Epithelial cell of proximal tubule (primary cell): ENCODE measurements at places on chromosomes 4 and X. TPM values are rescaled to one million over a fixed set of nuclear protein-coding genes. Genes with fewer than 3 reads are reported as not detected.

- DNase-seq = no peak
Observed at GRCh38 chrX:17027931-17028330, 81.5 kb downstream of the REPS2 start.

SRPX gene
- 32.0 and 37.0 TPM in 2 replicates for total RNA-seq

CWH43 gene
- 0.52 and 1.6 TPM in 2 replicates for total RNA-seq

- no peak for DNase-seq
Observed at GRCh38 chr4:185532795-185533324, 2.4 kb downstream of the PDLIM3 start.

DNA sequence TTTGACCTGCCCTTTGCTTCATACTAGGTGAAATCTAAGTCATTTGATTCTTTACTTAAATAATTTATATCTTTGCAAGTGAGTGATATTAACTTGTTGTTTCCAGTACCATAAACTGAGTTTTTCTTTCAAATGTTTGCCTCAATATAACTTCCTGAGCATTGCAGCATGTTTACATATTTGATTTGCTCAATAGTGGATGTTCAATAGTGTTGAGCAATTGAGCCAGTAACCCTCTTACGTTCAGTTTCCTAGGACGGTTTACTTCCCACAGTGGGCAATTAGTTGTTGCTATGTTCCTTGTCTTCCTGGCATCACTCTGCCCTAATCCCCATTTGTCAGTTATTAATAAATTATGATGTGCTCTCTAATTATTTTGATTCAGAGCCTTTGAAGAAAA lies 278.5 kb downstream of the EPHA5 start:
- no peak for DNase-seq

AFM gene
- total RNA-seq = not detected in 2 replicates

SSX3 gene
- not detected in 2 replicates for total RNA-seq

GAGE12E gene
- total RNA-seq = not detected in 2 replicates

DNA sequence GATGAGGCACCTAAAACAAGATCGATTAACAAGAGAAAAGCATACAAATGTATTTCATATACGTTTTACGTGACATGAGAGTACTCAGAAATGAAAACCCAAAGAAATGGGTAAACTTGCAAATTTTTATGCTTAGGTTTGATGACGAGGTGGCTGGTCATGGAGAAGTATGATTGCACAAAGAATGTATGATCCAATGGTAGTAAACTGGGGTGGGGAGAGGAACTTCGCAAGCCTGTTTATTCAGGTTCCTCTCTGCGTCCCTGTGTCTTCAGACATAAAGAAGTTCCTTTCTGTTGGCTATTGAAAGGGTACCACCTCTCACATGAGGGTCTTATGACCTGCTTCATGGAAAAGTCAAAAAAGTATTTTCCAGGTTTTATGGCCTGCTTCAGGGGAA lies 309.2 kb downstream of the BCOR start:
- DNase-seq = no peak

HSFX1 gene
- 0.51 TPM in 1 of 2 replicates, not detected in the other for total RNA-seq

AMOT gene
- total RNA-seq = 10.9 and 13.7 TPM in 2 replicates

GRCh38 chrX:53071604-53072417 lies 10.4 kb upstream of the TSPYL2 start:
- DNase-seq = no peak

- no peak for DNase-seq
Observed at GRCh38 chr4:184352891-184353290, 121.5 kb downstream of the IRF2 start.

DNA sequence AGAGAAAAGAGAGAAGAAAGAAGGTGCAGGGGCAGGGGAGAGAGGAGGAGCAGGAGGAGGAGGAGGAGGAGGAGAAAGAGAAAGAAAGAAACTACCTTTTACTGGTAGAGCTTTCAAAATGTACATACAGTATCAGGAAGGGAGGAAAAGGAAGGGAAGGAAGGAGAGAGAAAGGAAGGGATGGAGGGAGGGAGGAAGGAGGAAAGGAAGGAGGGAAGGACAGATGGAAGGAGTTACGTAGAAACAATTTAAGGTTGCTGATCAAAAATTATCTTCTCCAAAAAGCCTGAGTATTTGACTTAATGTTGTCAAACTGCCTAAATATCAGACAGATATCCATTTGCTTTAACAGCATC lies 13.4 kb downstream of the TBC1D9 start:
- DNase-seq = no peak

- no peak for DNase-seq
Observed at GRCh38 chrX:154515090-154515965, 704 bp downstream of the FAM3A start.

S100G gene
- total RNA-seq = not detected in 2 replicates

HSFX2 gene
- total RNA-seq = not detected in 2 replicates

GRCh38 chrX:68895341-68895755 lies 66.5 kb downstream of the EFNB1 start:
- DNase-seq = peak; percentile 52

GRCh38 chr4:105236202-105236915 lies 89.7 kb downstream of the TET2 start:
- DNase-seq = no peak

CCSER1 gene
- total RNA-seq = 0.65 TPM in 1 of 2 replicates, not detected in the other

GRCh38 chr4:144820728-144821085 lies 174.8 kb downstream of the HHIP start:
- DNase-seq = no peak

GRCh38 chr4:64266669-64267068 lies 142.6 kb downstream of the TECRL start:
- DNase-seq = no peak

PFKFB1 gene
- 0.58 TPM in 1 of 2 replicates, not detected in the other for total RNA-seq

MAGEB3 gene
- not detected in 2 replicates for total RNA-seq

GAGE1 gene
- total RNA-seq = not detected in 2 replicates

GRCh38 chrX:67607466-67607865 lies 63.6 kb downstream of the AR start:
- no peak for DNase-seq

DNA sequence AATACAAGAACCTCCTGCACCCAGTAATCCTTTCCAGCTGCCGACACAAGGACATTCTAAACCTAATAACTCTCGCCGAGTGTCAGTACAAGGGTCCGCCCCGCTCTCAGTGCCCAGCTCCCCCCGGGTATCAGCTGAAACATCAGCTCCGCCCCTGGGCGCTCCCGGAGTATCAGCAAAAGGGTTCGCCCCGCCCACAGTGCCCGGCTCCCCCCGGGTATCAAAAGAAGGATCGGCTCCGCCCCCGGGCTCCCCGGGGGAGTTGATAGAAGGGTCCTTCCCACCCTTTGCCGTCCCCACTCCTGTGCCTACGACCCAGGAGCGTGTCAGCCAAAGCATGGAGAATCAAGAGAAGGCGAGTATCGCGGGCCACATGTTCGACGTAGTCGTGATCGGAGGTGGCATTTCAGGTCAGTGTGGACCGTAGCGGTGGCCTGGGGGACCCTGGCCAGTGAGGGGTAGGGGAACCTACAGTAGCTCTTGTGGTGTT lies at the start of gene MAOA:
MAOA (plus strand) TSS at position 295 of the 490 bp plus-strand sequence; CDS start at position 338, 43 bp downstream.
- no peak for DNase-seq

TLR8 gene
- not detected in 2 replicates for total RNA-seq

MAGEA2 gene
- not detected in 2 replicates for total RNA-seq

CYSLTR1 gene
- total RNA-seq = 0.07 TPM in 1 of 2 replicates, not detected in the other

ADRA2C gene
- total RNA-seq = 0.94 TPM in 1 of 2 replicates, not detected in the other

GRCh38 chrX:9665113-9665512 lies 100.5 kb downstream of the GPR143 start:
- no peak for DNase-seq

SMIM10 gene
- total RNA-seq = 2.5 and 5.5 TPM in 2 replicates

FAM9B gene
- total RNA-seq = not detected in 2 replicates

DNA sequence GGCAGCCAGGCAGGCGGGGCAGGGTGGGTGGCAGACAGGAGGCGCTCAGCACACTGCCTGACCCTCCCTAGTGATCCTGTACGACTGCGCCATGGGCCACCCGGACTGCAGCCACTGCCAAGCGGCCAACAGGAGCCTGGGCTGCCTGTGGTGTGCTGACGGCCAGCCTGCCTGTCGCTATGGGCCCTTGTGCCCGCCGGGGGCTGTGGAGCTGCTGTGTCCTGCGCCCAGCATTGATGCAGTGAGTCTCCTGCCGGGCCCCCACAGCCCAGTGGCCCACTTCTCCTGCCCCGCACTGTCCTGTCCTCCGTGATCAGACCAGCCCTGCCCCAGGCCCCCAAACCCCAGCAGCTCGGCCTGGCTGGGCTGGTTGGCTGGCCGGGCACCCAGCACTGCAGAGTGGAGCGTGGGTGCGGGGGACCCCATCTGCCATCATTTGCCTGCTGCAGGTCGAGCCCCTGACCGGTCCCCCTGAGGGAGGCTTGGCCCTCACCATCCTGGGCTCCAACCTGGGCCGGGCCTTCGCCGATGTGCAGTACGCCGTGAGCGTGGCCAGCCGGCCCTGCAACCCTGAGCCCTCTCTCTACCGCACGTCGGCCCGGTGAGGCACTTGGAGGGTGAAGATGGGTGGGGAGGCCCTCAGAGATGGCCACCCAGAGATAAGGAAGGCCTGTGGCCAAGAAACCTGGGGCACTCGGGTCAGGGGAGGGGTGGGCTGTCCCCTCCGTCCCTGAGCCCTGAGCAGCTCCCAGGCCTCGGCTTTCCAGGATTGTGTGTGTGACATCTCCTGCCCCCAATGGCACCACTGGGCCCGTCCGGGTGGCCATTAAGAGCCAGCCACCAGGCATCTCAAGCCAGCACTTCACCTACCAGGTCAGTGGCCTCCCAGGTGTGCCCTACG lies 7.6 kb downstream of the PLXNB3 start:
- no peak for DNase-seq

GRCh38 chrX:115058276-115058675 lies 40.9 kb upstream of the IL13RA2 start:
- no peak for DNase-seq

DNA sequence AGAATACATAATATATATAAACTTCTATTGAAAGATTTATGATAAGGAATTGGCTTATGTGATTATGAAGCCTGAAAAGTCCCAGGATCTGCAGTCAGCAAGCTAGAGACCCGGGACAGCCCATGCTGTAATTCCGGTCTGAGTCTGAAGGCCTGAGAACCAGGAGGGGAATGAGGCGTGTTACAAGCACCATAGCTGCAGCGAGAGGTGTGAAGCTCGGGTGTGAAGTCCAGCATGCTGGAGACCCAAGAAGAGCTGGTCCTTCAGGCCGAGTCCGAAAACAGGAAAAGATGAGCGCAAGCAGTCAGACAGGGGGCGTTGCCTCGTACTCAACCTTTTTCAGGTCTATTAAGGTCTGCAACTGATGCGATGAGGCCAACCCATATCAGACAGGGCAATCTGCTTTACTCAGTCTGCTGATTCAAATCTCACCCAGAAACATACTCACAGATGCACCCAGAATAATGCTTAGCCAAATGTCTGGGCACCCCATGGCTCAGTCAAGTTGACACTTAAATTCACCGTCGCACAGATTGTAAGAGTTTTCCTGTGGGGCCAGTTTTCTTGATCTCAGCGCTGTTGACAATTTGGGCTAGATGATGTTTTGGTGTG lies 40.4 kb downstream of the SMIM20 start:
- DNase-seq = no peak

GRCh38 chr4:123380728-123381716 lies 15.6 kb upstream of the SPRY1 start:
- no peak for DNase-seq

DNA sequence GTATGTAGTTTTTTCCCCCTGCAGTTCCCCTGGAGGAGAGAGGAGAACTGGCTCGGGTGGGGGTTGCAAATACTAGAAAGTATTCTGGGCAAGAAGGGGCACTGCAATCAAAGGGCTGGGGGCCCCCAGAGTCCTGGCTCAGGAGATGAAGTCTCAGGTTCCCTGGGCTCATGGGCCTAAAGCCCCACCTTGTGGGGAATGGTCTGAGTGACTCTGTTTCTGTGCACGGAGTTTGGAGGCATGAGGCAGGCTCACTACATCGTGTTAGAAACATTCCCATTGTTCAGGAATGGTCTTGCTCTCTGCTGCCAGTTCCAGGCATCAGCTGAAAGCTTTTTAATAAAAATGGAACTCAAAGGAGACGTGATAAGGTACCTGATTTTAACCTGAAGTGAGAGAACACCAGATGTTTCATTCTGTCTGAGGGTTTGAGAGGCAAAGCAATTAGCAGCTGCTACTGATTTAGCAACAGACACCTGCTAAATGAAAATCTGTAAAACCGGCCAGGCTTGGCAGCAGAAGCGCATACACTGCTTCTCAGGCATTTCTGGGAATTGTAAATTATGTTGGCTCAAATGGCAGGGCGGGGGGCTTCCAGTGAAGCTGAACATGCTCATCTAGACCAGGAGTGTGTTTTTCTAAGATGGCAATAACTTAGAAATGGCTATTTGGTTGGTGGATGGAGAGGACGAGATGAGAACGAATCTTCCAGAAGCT lies 122.7 kb downstream of the TMEM164 start:
- no peak for DNase-seq

GRCh38 chr4:72994670-72995069 lies 74.8 kb downstream of the COX18 start:
- DNase-seq = no peak

DNA sequence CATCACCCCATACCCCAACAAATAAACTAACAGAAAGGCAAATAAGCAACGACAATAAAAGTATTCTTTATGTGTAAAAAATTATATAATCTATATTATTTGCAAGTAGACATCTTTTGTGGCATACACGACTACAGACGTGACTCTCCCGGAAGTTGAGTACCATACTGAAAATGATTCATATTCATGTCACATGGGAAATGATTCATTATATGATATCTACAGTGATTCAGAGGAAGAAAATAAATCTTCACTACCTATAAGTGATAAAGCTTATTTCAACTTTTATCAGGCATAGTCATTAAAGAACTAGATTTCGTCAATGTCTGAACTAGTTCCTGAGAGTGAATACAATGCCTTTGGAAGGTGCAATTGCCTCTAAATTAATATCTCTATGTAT lies 4.6 kb upstream of the ANTXR2 start:
- DNase-seq = no peak

- no peak for DNase-seq
Observed at GRCh38 chr4:83832110-83832825, 296.4 kb downstream of the GPAT3 start.

- no peak for DNase-seq
Observed at GRCh38 chr4:81682492-81682891, 210.8 kb upstream of the RASGEF1B start.

AMTN gene
- not detected in 2 replicates for total RNA-seq

GRCh38 chr4:10731690-10732089 lies 47.1 kb upstream of the CLNK start:
- no peak for DNase-seq

DNA sequence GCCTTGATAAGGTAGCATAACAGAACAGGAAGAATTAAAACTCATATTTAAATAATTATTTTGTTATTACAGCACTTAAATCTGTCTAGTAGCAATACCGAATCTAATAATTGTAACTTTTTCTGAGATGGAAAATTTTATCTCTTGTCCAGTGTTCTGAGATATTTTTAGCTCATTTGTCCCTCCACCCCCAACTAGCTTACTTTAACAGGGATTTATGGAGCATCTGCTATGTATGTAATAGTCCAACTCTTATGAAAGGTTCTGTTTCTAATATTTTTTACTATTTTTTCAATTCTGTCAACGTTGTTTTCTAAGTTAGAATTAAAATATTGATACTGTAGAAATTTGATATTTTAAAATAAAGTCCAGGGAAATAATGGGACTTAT lies 38.2 kb upstream of the NUDT6 start:
- no peak for DNase-seq
